NK-92 treated with Interleukin-12 subunit alpha and Interleukin-12 subunit beta, amount 100 ng/mL, for 24 hours (cell line): ENCODE measurements at places on chromosomes 16 and 17.

- no peak for DNase-seq
These were observed 1113.8 kb upstream of the RBFOX1 start for GRCh38 chr16:6218855-6219254.

DNA sequence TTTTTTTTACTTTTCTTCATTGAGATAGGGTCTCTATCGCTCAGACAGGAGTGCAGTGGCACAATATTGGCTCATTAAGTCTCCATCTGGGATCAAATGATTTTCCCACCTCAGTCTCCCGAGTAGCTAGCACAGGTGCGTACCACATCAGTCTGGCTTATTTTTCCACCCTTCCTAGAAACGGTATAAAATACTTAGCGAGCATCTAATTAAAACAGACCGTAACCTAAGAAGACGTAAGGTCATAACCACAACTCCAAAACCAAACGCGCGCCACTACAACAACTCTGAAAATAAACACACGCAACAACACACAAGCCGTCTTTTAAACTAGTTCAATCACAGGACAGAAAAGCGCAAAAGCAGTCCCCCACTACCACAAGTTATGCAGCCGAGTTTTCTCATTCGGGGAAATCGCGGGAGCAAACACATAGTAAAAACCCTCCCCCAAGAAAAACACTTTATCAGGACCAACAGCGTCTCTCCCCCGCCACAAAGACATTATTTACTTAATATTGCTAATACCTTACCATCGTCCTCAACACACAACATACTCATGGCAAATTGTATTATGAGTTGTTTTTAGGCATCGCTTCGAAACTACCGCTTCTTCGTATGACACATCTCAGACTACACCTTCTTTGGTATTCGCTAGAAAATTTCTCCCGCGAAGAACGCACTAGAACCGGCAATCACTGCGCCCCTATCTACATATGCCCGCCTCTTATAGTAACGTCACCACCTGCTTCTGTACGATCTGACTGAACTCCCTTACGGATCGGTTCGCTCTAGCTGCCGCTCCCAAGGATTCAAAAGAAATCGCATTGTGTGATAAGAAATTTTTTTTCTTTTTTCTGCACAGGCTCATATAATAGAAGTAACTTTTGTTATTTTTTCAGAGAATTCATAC lies 32.8 kb downstream of the TEX14 start:
- peak; percentile 49 for DNase-seq

GRCh38 chr16:58086381-58087208 lies 42.6 kb downstream of the CFAP20 start:
- no peak for DNase-seq

DNA sequence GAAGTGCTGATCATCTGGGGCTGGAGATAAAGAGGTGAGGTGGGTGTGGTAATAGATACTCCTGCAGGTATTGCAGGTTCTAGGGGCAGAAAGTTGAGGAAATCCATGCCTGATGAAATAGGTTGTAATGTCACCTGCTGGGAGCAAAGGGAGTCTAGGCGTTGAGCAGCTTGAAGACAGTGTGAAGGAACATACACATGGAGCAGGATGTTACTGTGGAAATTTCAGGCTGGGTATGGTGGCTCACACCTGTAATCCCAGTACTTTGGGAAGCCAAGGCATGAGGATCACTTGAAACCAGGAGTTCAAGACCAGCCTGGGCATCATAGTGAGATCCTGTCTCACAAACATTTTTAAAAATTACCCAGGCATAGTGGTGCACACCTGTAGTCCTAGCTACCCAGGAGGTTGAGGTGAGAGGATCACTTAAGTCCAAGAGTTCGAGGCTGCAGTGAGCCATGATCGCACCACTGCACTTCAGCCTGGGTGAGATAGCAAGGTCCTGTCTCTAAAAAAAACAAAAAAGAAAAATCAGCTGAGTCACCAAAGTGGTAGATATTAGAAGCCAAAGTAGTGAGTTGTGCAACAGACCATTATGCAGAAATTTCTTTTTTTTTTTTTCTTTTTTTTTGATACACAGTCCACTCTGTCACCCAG lies 9.1 kb upstream of the CRYBA1 start:
- DNase-seq = no peak

GRCh38 chr17:50289991-50290702 lies 15.9 kb downstream of the TMEM92 start:
- peak; percentile 50 for DNase-seq

DNA sequence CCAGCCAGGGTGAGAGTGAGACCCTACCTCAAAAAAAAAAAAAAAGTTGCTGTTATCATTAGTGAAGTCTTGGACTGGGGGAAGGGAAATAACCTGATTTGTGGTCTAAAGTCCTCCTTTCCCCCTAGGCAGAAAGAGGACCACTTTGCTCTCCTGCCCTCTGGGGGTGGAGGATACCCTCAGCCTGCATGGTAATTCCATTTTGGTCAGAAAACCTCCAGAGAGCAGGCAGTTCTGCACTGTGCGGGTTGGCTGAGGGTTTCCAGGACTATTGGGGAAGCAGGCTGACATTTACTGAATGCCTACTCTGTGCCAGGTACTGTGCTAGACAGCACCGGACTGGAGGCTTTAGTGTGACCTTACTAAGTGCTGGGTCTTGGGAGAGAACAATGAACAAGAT lies 2.6 kb downstream of the ADAP2 start:
- no peak for DNase-seq

DNA sequence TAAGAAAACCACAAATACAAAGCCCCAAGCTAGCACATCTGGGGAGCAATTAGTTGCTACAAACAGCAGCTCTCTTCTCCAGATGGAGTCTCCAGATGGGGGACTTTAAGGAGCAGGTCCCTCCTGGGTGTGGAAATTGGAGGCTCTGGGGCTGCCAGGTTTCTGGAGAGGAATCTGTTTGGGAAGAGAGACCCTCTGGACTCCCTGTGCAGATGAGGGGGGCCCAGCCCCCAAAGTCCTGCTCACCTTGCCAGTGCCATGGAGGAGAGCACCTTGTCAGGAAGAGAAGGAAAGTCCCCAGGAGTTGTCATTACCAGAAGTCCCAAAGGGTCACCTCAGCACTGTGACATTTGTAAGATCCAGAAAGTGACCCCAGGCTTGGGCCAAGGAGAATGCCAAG lies 14.8 kb downstream of the TEKT5 start:
- DNase-seq = no peak

GRCh38 chr17:38982858-38983746 lies 15.9 kb upstream of the FBXO47 start:
- no peak for DNase-seq

DNA sequence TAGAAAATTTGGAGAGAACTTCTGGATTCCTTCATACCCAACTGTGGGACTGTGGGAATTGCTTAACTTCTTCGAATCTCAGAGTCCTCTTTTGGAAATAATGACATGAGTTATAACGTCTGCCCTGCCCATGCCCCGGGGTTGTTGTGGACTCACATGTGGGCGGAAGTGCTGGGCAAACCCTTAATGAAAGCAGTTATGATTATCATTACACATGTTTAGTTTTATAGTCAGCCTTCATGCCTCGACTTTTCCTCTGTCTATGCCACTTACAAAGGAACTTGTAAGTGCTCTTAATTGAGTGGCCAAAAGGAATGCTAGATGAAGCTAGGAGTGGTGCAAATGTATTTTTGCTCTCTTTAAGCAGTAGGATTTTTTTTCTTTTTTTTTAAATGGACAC lies 3.9 kb downstream of the KRT27 start:
- no peak for DNase-seq

GRCh38 chr16:84198401-84198800 lies 7.4 kb downstream of the ADAD2 start:
- DNase-seq = no peak

GRCh38 chr16:57325458-57325857 lies 33.1 kb upstream of the CCL22 start:
- DNase-seq = no peak

DNA sequence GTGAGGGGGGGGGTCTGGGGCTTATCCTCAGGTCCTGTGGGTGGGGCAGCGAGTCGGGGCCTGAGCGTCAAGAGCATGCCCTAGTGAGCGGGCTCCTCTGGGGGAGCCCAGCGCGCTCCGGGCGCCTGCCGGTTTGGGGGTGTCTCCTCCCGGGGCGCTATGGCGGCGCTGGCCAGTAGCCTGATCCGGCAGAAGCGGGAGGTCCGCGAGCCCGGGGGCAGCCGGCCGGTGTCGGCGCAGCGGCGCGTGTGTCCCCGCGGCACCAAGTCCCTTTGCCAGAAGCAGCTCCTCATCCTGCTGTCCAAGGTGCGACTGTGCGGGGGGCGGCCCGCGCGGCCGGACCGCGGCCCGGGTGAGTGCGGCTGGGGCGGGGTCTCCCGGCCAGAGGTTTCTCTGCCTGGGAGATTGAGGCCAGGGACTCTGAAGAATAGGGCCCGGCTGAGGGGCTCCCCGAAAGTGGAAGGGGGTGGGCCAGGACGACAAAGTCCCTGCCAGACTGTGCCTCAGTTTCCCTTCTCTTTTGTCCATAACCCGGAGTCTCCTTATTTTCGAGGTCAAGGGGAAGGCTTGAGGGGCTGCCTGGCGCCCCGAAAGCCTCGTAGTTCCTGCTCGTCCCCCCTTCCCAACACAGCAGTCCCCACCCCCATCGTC lies at the start of gene FGF11:
Gene FGF11 (plus strand): TSS at position 51 of the 651 bp plus-strand sequence. CDS start 109 bp downstream, at position 160.
- DNase-seq = no peak

DNA sequence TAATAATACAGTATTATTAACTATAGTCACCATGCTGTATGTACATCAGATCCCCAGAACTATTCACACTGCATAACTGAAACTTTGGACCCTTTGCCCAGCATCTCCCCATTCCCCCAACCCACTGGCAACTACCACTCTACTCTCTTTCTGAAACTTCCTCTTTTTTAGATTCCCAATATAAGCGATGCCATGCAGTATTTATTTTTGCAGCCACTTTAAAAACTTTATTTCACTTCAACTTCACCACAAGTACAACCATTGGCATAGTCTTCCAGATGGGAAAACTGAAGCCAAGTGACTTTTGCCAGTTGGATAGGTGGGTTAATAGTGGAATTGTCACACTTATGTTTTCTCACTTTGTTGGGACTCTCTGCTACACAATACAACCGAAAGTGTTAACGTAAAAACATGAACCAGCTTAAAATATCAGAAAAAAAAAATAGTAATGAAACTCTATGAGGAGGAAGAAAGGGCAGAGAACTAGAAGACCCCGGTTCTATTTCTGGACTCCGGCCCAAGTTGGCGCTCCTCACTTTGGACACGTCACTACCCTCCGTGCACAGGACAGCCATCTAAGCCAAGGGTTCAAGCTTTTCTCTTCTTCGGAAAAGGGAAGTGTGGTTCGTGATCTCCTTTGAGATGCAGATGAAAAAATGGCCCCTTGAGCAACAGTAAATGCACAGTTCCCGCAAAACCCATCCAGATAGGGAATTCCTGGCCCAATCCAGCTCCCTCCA lies 743 bp downstream of the SHCBP1 start:
- DNase-seq = no peak

- DNase-seq = no peak
These were observed 17.1 kb downstream of the SAP30BP start for GRCh38 chr17:75684249-75684648.

GRCh38 chr17:42061646-42062487 lies 11.5 kb upstream of the C17orf113 start:
- no peak for DNase-seq

DNA sequence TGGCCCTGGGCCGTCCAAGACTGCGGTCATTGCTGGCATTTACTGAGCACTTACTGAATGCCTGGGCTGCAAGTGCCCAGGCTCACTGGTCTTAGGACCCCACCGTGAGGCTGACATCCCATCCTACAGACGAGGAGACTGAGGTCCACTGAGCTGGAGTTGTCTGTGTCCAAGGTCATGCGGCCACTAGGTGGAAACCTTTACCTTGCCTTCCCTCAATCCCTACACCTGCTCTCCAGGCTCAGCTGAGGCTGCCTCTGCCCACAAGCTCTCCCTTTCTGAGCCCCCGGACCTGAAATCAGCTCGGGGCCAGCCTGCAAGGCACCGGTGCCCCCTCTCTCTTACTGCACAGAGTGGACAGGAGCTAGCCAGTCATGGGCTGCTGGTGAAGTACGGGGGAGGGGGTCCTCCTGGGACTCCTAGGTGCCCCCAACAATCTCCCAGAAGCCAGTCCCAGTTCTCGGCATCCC lies 1.5 kb downstream of the CASKIN1 start:
- no peak for DNase-seq

- no peak for DNase-seq
These were observed 29.4 kb upstream of the POLR3E start for GRCh38 chr16:22267764-22268163.

GRCh38 chr17:8326511-8327302 lies 12.9 kb upstream of the ODF4 start:
- DNase-seq = no peak

DNA sequence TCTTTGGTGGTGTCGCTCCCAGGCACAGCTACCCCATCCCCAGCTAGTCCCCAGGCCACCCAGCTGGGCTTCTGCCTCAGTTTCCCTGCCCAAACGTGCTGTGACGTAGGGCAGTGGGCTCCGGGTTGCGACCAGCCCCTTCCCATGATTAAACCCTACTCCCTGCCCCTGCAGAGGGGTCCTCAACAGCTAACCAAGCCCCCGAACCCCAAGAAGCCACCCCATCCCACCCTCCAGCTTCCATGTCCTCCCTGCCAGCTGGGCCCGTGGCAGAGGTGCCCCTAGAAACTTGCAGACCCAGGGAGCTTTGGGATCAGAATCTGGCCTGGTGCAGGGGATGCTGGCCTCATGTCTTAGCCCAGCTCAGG lies 879 bp upstream of the NTN3 start:
- DNase-seq = no peak

DNA sequence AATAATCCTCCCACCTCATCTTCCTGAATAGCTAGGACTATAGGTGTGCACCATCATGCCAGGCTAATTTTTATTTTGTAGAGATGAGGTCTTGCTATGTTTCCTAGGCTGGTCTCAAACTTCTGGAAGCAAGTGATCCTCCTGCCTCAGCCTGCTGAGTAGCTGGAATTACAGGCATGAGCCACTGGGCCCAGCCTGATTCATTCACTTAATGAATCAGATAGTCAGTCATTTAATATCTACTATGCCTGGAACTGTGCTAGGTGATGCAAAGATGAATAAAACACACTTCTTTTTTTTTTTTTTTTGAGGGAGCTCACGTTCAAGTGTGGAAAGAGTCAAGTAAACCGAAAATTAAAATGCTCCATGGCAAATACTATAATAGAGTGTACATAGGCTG lies 39.4 kb downstream of the EFCAB13 start:
- DNase-seq = no peak

DNA sequence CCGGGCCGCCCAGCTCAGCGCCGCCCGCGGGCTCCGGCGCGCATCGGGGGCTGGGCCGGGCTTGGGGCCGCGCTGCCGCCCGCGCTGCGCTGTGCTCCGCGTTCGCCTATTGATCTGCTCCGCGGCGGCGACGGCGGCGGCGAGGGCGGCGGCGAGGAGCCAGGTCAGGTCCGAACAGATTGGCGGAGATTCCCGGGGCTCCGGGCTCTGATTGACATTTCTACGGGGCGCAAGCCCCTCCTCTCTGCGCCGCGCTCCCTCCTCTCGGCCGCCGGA lies 559 bp downstream of the IRX3 start:
- no peak for DNase-seq
